ENCODE measurements at places on chromosomes 3 and 15. TPM values are rescaled to one million over a fixed set of nuclear protein-coding genes. Genes with fewer than 3 reads are reported as not detected.

The EAF2 gene
- total RNA-seq: 132 TPM

The FSTL1 gene
- total RNA-seq: 0.79 TPM

The FOXL2 gene
- total RNA-seq: not detected

The CCR3 gene
- not detected for total RNA-seq

The RPSA gene
- total RNA-seq: 2,115 TPM

The GCSAM gene
- total RNA-seq: 247 TPM

The C3orf22 gene
- total RNA-seq: not detected

The SETMAR gene
- 16.6 TPM for total RNA-seq

The CACNA2D2 gene
- total RNA-seq: 0.21 TPM

The SLC22A13 gene
- not detected for total RNA-seq

Data from OCI-LY7 (cell line).